ENCODE measurements at places on chromosomes 3 and 15.

GRCh38 chr3:57052662-57053061 is 7.8 kb upstream of the SPATA12 start:
- DNase-seq = no peak

GRCh38 chr3:85781806-85782205 is 823.0 kb downstream of the CADM2 start:
- no peak for DNase-seq

- DNase-seq = no peak
Observed at GRCh38 chr3:11588755-11589154, 55.0 kb downstream of the VGLL4 start.

GRCh38 chr3:184167786-184168185 is 6.9 kb upstream of the AP2M1 start:
- DNase-seq = no peak
